ENCODE measurements at places on chromosomes 4 and X.

DNA sequence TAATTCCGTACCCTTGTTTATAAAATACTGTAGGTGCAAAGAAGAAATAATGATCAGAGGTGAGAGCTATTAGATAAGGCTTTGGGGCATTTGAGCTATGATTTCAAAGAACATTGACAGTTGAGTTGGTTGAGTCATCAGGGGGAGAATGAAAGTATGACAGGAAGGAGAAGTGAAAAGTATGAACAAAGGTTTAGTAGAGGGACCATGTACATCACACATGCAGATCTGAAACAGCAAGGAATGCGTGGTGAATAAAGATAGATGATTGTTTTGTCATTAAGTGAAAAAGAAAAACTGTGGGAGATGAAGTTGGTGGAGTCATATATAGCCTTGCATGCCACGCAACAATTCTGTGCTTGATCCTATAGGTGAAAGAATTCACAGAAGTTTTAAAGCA lies 163.1 kb downstream of the ARAP2 start:
- DNase-seq = no peak

- no peak for DNase-seq
These were observed 18.5 kb upstream of the SEPTIN11 start for GRCh38 chr4:76931087-76931486.

DNA sequence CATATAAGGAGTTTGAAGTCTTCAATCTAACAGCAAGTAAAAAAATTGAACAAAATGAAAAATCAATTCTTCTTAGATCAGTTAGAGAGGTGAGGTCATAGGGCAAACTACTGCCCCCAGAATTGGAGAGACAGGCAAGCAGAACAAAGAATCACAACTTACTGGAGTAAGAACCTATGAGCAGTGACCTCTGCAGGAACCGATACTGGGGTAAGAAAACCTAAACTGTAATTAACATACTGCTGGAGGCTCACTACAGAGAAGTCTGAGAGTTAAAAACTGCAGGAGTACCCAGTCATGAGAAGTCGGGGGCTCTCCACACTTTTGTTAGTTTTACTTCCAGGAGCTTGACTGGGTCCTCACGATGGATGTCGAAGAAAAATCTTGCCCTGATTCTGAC lies 16.0 kb downstream of the CLDN22 start:
- DNase-seq = no peak

DNA sequence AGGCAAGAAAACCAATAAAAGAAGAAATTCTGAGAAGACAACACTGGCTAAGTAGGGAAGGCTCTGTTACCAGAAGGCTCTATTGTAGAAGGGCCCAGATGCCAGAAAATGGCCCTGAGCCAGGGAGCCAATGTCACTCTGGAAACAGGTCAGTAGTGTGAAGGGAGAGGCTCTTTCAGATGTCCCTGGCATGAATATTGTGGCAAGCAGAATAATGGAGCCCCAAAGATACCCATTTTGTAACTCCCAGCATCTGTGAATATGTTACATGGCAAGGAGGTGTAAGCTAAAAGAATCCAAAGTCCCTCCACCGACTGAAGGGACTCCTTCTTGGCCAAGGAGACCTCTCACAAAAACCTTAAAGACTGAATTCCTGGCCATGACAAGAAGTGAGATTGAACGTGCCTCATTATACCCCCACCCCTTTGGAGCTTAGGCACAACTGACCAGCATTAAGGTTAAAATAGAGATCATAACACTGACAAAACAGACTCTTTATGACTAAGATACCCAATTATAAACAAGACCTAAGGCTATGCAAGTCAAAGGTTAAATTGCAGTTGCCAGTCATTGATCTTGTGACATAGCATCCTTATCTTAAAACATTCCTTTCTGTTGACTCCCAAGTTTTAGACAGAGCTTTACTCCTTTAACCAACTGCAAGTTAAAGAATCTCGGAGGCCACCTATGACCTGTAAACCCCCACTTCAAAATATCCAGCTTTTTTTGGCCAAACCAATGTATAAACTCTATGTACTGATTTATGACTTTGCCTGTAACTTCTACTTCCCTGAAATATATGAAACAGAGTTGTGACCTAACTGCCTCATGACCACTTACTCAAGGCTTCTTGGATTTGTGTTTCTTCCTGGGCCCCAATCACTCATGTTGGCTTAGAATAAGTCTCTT lies 42.2 kb upstream of the SMIM10 start:
- no peak for DNase-seq

GRCh38 chr4:4985844-4986243 lies 33.4 kb downstream of the CYTL1 start:
- no peak for DNase-seq

- DNase-seq = no peak
These were observed 1301.9 kb downstream of the PCDH7 start for GRCh38 chr4:32022071-32022470.

DNA sequence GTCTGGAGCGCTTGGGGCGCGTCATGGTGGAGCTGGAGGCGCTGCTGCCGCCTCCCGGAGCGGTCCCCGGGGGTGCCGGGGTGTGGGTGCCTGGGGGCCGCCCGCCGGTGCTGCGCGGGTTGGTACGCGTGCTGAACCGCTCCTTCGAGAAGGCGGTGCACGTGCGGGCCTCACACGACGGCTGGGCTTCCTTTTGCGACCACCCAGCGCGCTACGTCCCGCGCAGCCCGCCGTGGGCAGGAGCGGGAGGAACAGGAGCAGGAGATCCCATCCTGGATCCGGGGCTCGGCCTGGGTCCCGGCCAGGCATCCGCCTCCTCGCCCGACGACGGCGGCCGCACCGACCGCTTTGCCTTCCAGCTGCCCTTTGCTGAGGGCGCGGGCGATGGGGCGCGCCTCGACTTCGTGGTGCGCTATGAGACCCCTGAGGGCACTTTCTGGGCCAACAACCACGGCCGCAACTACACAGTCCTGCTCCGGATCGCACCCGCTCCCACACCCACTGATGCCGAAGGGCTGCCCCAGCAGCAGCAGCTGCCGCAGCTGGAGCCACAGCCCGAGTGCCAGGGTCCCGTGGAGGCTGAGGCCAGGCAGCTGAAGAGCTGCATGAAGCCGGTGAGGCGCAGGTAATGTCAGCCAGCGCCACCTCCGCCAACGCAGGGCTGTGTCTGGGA lies 792 bp downstream of the PPP1R3F start:
- no peak for DNase-seq

GRCh38 chrX:153397256-153397960 lies 3.7 kb downstream of the PNMA6E start:
- no peak for DNase-seq

DNA sequence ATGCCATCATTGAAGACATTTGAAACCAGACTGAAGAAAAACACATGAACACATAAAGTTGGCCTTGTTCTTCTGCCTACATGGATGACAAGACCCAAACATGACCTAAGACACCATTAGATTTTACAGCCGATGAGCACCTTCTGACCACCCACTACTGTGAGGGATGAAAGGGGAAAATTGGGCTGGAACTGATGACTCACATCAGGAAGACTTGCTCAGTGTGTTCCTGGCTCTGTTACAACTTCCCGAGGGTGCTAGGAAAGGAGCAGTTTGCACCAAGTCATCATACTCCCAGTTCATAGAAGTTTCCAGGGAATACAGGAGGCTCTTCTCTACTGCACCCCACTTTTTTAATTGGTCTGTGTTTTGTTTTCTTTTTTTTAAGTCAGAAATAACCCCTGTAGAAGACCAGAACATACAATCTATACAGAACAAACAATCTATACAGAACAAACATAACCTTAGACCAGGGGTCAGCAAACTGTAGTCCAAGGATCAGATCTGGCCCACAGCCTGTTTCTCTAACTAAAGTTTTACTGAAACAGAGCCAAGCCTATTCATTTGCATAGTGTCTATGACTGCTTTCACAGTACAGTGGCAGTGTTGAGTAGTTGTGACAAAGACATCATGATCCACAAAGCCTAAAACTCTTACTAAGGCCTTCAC lies 25.3 kb downstream of the BTC start:
- no peak for DNase-seq

DNA sequence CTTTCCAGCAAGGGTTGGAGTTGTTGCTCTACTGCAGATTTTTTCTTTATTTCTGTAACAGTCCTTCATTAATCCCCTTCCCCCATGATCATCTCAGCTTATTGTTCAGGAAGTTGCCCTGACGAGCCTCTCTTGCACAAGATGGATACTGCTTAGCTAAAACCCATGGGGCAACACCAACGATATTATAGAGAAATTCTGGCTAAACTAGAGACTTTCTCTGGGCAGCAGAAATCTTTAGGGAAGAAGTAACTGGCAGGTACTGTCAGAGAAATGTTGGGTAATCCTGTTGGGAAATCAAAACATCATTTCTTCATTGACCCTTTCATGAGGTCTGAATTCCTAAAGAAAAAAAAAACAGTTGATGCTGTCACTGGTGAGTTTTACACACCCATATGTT lies 921.3 kb downstream of the NLGN4X start:
- no peak for DNase-seq

GRCh38 chr4:108570993-108571569 lies 49.3 kb upstream of the RPL34 start:
- DNase-seq = no peak

DNA sequence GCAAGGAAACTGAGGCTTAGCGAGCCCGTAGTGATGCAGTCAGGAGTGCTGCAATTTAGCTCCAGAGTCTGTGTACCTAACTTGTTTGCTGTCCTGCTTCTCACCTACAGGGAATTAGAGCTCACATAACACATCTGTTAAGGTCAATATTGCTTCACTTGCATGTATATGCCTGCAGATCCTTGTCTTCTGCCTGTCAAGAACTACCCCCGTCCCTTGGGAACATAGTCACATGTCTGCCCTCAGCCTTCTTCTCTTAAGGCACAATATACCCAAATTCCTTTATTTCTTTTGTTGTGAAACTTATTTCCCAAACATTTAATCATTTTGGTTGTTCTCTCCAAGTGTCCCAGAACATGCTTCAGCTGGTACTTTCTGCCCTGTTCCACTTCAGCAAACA lies 103.3 kb upstream of the LEF1 start:
- DNase-seq = no peak

GRCh38 chrX:46561824-46562657 lies 11.5 kb upstream of the CHST7 start:
- DNase-seq = no peak

- no peak for DNase-seq
These were observed 349.8 kb upstream of the CPEB2 start for GRCh38 chr4:14652522-14652921.

DNA sequence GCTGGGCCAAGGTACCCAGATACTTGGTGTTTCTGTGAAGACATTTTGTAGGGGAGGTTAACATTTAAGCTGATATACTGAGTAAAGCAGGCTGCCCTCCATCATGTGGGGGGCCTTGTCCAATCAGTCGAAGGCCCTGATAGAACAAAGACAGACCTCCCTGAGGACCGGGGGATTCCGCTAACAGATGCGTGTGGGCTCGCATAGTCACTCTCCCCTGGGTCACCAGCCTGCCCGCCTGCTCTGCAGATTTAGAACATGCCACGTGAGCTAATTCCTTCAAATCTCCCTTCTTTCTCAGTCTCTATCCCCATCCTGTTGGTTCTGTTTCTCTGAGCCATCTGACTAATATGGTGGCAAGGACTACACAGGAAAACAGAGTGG lies 60.7 kb downstream of the WFS1 start:
- DNase-seq = no peak

GRCh38 chrX:126701380-126701779 lies 118.1 kb upstream of the PRR32 start:
- no peak for DNase-seq

DNA sequence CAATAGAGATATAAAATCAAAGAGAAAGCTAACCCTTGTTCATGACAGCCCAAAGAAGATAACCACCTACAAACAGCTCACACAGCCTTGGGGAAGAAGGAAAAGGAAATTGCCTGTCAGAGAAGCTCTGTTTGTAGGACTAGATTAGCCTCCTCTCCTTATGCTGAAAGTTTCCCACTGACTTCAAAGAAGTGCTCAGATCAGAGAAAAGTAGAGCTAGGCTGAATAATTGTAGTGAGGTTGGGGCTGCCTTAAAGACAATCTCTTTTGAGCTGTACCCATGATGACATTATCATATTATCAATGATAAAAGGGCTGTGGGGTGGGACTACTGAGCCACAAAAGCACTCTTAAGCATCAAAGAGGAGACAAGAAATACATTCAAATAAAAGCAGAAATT lies 223.0 kb upstream of the GALNT7 start:
- no peak for DNase-seq

GRCh38 chr4:80257851-80258250 lies 8.6 kb upstream of the FGF5 start:
- no peak for DNase-seq

GRCh38 chrX:119147486-119147885 lies 19.9 kb upstream of the KIAA1210 start:
- DNase-seq = no peak

DNA sequence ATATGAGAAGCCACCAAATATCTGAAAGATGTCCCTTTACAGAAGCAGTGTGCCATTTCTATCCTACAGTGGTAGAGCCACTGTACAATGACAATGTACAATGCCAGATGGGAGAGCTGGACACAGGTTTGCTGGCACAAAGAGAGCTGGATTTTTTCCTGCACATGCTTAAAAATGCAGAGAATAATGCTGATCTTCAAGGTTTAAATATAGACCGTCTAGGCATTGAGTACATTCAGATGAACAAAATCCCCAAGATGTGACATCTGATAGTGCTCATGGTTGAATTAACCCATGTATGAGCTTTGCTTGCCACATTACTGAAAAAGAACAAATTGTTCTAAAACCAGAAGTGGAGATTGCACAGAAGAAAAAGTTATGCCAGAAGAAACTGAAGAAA lies 11.7 kb downstream of the ADGRL3 start:
- no peak for DNase-seq

DNA sequence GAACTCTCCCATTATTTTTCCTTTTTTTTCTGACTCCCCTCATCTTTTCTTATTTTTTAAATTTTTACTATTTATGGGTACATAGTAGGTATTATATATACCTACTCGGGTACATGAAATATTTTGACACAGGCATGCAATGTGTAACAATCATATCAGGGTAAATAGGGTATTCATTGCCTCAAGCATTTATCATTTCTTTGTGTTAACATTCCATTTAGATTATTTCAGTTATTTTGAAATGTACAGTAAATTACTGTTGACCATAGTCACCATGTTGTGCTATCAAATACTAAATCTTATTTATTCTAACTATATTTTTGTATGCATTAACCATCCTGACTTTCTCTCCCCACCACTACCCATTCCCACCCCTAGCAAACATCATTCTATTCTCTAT lies 33.8 kb upstream of the SLIT2 start:
- no peak for DNase-seq

GRCh38 chr4:164261831-164262230 lies 492.1 kb upstream of the SMIM31 start:
- no peak for DNase-seq

Data from stimulated activated CD8-positive, alpha-beta memory T cell treated with anti-CD3 and anti-CD28 coated beads, Interleukin-4, amount 100 ng/mL, for 4 hours (primary cell).